AG08395 (cell line): ENCODE measurements at places on chromosomes 11 and 22.
A peak's percentile ranks its signal among the peaks of the same experiment; 100 is the strongest.

DNA sequence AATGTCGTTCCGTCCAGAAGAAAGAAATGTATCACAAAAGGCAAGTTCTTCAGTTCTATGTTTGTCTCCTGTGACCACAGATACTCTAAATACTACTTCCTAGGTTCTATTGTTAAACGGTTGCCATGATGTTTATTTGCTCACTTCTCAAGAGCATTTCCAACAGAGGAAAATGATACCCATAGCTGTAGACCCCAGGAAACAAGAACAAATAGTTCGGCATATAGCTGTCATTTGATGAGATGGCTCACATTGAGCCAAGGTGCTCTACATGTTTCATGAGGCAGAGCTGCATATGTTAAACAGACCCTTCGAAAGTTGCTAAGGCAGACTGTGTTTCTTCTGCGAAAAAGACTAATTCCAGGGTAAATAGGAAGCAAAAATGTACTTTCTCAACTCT, 15.4 kb upstream of the ANGPTL5 start:
- no peak for DNase-seq

- DNase-seq = no peak
Measured at GRCh38 chr11:61684870-61685616, 4.9 kb downstream of the DAGLA start.

DNA sequence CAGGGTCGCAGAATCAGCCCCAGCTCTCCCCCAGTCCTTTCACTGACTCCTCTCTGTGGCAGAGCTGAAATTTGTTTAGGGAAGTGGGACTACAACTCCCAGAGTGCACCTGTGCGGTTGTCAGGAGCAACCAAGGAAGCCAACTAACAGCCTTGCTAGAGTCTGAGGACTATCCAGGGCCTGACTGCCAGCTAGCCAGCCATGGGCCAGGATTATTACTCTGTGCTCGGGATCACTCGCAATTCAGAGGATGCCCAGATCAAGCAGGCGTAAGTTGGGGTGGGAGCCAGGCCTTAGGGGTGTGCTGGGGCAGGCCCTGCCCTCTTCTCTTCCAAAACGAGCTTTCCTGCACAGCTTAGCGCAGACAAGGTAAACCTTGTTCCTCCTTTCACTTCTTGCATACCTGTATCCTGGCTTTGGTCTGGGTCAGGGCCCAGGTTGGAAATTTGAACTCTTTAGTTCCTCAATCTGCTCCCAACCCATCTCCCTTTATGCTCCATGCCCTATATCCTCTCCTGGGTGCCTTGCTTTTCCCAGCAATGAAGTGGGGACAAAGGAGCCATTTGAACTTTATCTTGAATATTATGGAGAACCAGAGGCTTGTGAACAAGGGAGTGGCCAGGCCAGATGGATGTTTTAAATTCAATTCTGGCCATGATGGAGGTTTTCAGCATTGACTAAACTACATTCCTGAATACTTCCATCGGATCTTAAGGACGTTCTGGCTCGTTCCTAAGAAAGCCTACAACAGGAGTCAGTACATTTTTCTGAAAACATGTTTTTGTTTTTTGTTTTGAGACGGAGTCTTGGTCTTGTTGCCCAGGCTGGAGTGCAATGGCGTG, at the start of gene DNAJB13:
TSS of gene DNAJB13 (plus strand) at position 158 of the 842 bp plus-strand sequence. CDS start at position 202, 44 bp downstream.
- peak; percentile 83 for DNase-seq

- no peak for DNase-seq
Measured at GRCh38 chr11:6442441-6442840, 1.7 kb upstream of the HPX start.

DNA sequence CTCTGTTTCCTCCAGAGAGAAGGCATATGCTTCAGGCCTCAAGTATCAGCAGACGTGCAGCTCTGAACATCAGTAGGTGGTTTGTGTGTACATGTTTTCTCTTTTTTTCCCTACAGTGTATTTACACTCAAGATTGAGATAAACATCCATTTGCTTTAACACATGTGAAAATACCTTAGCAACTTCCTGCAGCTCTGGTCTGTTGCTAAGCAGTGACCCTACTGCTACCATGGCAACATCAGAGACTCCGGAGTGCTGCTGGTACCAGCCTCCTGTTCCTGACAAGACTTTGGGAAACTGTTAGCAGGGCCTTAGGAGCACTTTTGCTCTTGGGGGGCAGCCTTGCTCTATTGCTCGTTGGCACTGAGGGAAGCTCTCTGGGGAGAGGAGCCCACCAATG, 221.2 kb upstream of the PLET1 start:
- DNase-seq = no peak

GRCh38 chr11:118565051-118565450, 680 bp downstream of the IFT46 start:
- peak; percentile 36 for DNase-seq

DNA sequence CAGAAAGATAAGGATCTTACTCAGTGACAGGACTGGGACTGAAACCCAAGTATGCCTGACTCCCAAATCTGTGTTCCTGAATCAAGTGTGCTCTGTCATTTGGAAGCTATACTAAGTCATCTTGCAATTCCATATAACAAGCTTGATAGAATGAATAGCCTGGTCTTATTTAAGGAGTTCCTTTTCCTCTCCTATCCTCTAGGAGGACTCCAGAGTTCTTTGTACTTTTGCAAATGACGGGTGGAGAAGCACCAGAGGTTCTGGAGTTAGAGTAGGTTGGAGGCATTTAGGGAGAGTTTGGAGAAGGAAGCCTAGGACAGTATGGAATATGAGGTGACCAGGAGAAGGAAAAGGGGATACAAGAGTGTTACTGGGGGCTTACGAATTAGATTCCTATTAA, 92.9 kb upstream of the RCN1 start:
- no peak for DNase-seq

DNA sequence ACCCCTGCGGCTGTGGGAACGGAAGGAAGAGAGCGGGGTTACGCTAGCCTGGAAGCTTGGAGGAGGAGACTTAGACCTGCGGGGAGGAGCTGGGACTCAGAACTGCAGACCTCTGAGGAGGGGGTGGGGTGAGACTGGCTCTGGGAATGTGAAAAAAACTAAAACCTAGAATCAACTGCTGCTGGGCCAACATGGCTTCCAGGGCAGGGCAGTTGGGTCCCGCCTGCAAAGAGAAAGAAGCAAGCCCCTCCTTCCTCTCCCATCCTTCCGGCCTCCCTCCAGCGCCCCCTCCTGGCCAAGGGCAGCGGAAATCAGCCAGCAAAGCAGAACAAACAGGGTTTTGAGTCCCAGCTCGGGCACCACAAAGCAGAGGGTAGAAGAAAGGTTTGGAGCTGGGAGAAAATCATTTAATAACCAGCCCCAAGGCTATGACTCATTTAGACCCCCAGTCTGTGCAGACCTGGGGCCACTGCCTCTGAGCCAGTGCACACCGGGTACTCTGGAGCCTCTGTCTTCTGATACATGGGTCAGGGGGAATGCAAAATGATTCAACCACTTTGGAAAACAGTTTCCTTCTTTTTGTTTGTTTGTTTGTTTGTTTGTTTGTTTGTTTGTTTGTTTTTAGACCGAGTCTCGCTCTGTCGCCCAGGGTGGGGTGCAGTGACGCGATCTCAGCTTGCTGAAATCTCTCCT, 7.3 kb upstream of the NCF4 start:
- DNase-seq = peak; percentile 42

GRCh38 chr11:72004515-72005346, 6.0 kb downstream of the IL18BP start:
- no peak for DNase-seq

DNA sequence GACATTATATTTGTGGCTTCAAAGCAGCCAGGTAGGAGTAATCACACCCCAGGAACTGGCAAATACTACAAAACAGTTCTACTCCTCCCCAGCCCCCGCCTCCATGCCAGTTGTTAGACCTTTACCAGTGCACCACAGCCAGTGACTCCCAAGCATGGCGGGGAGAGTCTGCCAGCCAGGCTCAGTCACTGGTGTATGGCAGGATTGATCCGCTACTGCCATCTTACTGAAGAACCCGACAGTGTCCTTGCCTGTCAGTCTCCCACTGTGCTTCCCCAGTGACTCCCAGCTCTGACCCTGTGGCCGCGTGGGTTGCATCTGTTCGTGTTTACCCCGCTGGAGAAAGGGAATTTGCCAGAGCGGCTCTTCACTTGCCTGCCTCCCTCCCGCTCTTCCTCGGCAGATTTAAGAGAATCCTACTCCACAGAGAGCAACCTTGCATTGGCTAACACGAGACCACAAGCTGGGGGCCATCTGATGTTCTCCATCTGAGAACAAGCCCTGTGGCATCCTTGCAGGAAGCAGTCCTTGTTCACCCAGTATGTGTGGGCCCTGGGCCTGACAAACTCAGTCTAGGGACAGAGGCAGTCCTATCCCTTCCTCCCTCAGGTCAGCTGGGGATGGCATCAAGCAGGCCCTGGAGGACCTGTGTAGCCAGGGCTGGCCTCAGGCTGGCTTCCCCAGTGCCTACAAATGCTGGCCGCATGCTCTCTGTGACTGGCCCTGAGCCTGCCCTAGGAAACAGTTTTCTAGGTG, 33.1 kb downstream of the GNAZ start:
- no peak for DNase-seq

DNA sequence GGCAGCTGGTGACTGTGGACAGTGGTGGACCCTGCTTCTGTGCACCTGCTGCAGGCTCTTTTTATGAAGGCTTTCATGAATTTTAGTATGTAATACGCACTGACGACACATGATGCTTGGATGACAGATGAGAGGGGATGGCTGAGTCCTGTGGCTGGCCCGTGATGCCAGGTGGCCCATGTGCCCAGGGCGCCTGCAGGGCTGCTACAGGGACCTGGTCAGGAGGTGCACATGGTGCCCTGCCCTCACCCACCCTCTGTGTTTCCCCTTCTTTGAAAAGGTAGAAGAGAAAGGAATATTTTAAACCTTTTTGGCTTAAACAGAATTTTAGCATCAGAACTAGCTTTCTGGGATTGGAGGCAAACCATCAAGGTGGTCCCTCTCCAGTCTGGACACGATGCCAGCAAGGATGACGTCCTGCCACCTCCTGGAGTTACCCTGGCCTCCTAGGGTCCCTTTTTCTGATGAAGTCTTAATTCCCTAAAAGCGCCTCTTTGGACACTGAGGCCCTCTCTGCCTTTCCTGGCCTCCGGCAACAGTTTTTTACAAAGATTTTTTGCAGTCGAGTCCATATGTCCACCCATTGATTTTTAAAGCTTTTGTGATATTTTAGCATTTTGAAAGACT, 5.4 kb upstream of the RANBP1 start:
- no peak for DNase-seq

DNA sequence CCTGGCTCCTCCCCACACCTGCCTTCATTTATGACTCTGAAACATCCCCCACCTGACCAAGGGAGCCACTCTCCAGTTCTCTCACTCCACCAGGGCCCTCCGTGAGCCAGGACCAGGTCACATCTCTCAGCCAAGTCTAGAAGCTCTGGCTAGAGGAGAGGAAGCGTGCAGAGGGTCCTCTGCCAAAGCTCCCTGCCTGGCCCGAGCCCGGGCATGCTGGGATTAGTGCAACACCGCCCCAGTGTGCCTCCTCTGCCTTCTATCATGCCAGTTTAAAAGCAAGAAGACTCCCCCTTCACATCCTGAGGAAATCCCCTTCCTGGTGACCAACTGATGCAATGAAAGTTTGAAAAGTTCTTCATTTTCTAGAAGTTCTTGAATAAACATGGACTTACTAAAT, 23.5 kb downstream of the TP53AIP1 start:
- DNase-seq = no peak

DNA sequence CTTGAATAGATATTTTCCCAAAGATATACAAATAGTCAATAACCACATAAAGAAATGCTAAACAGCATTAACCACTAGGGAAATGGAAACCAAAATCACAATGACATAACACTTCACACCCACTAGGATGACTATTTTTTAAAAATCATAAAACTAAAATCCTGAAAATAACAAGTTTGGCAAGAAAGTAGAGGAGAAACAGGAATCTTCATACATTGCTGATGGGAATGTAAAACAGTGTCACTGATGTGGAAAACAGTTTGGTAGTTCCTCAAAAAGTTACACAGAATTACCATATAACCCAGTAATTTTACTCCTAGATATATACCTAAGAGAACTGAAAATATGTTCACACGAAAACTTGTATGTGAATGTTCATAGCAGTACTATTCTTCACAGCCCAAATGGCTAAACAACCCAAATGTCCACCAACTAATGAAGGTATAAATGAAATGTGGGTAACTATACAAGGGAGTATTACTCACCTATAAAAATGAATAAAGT, 12.5 kb downstream of the PICALM start:
- no peak for DNase-seq

DNA sequence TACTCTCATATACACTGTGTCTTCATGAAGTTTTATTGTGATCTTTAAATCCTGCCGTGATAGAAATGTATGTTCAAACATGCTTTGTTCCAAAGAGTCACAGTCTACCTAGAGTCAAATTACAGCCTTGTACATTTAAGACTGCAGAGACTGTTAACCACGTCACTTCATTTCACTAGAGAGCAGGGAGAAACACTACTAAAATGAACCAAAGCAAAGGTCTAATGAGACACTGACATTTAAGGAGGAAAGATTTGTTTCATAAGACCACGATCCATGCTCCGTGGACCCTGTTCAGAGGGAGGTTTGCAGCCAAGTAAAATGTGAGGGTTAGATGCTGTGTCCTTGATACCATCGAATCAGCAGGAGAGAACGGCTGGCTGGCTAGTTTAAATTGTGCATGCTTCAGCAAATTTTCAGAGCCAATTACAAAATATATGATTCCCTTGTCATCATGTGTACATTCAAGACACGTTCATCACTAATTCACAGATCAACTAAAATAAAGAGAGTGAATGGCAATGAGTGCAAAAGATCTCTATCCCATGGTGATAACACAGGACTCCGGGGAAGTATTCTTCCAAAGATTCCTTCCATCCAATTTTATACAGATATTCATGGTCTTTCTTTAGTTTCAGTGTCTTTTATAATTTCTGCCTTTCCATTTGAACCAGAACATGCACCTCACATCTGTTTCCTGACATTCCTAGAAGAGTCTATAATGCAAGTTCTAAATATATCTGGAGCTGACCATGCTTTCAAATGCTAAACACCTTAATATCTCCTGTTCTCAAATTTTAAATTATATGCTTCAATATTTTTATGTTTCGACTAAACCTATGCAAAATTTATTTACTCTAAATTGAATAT, 960.9 kb upstream of the FAT3 start:
- no peak for DNase-seq

- no peak for DNase-seq
Measured at GRCh38 chr11:6440906-6441358, at the start of gene HPX. TSS of gene HPX (minus strand) at chr11:6440987. CDS start at chr11:6440963, 24 bp downstream.

GRCh38 chr11:132131047-132131446, 760.6 kb downstream of the NTM start:
- DNase-seq = no peak

GRCh38 chr22:26515931-26516330, 3.7 kb upstream of the TFIP11 start:
- no peak for DNase-seq
